ENCODE measurements at places on chromosomes 2 and 18. TPM values are rescaled to one million over a fixed set of nuclear protein-coding genes. Genes with fewer than 3 reads are reported as not detected.

Gene PLGLB2
- not detected for total RNA-seq

Gene DSG4
- total RNA-seq = not detected

Gene TXNDC2
- total RNA-seq = 0.16 TPM

Gene ARHGEF33
- 0.25 TPM for total RNA-seq

DNA sequence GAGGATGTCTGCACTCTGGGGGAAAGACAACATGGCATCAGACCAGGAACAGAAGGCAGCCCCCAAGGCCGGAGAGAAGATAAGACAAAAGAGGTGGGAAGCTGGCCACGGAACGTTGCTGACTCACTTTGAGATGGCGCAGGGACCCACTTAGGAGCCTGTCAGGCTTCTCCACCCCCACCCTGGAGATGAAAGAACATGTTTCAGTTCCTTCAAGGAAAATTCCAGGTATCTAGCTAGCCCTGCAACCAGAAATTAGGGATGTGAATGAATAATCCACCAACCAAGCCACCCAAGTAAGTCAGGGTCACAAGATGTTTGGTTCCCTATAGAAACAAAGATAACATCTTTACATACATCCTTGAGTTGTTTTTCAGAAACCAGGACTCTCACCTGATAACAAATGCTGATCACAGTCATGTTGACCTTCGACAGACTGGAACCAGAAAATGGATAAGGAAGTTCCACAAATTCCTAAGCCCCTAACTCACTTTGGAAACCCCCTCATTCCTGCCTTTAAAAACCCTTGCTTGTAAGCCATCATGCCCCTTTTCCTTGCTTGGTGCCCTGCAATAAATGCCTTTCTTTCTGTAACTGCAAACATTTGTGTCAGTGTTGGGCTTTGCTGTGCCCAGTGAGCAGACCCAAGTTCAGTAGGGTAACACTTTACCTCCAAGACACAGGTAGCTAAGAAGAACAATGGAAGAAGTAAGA, 31.9 kb downstream of the PSTPIP2 start:
- DNase-seq = no peak

DNA sequence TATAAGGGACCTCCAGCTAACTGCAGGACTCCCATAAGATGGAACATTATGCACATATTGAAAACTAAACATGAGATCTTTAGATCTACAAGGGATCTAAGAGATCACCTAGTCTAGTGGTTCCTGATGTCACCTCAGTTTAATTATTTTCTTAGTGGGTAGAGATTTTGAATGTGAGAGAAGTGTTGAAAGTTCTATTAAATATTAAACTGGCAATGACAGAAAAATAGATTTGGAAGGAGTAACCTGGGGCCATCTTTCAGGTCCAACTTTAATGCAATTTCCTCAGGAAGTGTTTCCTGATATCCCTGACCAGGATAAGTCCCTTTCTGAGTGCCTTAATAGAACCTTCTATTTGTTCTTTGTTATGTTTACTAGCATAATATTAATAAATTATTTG, 29.1 kb upstream of the CPS1 start:
- no peak for DNase-seq

- DNase-seq = peak; percentile 2
These were observed 150.1 kb downstream of the PTRHD1 start for GRCh38 chr2:24643051-24643450.

DNA sequence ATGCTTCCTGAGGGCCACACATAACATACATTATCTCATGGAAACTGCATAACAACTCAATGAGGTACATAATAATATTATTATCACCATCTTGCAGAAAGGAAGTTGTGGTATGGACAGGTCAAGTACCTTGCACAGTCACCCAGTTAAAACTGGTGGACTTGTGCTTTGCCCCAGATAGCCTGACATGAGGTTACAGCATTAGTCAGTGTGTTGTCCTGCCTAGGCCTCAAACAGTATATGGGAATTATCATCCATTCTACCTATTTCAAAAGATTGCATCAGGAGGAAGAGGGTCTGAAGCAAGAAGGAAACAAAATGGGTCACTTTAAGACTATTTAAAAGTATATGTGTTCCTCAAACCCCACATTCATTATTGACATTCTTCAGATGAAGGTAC, 5.4 kb upstream of the ANTXR1 start:
- peak; percentile 19 for DNase-seq

GRCh38 chr2:150027164-150027563, 439.6 kb upstream of the MMADHC start:
- no peak for DNase-seq

DNA sequence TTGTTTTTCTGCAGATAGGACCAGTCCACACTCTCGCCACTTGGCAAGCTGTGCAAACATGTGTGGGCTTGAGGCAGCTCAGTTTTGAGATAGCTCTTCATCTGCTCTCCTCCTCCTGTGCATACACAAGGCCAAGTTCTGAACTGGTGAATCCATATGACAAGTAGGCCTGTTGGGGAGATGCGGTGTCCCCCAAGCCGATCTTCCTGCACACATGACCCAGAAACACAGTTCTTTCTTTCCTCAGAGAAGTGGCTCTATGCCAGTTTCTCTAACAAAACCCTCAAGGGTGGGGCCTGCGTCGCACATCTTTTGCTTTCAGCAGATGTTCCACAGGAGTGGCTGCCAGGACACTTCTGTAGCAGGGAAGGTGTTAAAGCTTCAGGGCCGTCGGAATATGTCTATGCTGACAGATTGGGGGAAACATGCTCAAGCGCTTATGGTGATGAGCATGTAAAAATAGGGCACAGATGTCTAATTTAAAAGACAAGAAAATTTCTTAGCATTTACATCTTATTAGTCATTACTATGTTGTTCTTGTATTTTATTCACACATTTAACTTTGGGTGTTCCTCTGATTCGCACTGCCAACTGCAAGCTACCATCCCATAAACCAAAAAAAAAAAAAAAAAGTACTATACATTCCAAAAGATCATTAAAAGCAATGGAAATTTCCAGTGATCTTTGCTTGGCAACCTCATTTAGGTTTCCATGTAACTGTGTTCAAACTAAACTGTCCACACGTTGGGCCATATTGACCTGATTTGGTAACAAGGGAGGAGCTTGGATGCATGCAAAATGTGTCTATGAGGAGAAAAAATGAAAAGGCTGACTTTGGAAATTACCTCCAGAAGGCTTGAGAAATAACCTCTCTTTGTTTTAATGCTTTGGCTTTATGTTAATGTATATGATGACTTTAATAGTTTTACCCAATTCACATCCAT, 1055.5 kb upstream of the KLHL29 start:
- no peak for DNase-seq

GRCh38 chr2:176978921-176979320, 233.7 kb upstream of the HNRNPA3 start:
- peak; percentile 28 for DNase-seq

DNA sequence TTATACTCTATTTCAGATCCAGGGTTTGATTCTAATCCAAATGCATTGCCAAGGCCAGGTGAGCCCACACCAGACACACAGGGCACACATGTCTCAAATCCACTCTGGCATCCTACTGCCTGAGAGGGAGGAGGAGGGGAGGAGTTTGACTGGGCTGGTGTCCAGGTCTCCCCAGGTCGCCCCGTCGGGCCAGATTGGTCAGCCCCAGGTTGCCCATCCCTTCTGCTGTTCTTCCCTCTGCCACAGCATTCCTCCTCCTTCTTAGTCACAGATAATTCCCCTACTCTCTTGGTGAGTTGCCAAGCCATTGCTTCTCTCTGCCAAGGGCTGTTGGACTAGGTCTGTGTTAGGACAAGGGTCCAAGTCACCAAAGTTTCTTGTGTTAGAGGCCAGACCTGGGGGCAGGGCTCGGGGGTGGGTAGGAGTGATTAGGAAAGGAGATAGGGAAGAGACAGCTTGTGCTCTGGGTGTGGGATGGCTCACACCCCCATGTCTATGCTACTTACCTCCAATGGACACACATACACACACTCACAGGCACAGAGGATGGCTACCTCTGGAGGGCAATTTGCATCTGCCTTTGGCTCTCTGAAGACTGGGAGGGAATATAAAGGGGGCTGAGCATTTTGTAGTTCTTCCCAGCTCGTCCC, 2.5 kb upstream of the EGR4 start:
- no peak for DNase-seq

DNA sequence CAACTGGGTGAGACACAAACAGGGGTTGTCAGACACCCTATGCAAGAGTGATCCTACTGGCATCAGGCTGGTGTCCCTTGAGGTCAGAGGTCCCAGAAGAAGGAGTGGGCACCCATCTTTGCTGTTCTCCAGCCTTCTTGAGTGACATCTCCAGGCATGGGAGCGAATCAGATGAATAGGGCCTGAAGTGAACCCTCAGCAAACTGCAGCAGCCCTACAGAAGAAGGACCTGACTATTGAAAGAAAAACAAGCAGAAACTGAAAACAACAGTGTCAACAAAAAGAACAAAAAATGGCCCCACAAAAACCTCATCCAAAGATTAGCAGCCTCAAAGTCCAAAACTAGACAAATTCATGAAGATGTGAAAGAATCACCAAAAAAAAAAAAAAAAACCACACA, 1229.7 kb upstream of the CRIM1 start:
- no peak for DNase-seq

GRCh38 chr18:11369556-11369955, 220.2 kb upstream of the PIEZO2 start:
- DNase-seq = no peak

- DNase-seq = peak; percentile 53
These were observed 25.1 kb upstream of the TMEM182 start for GRCh38 chr2:102736410-102737409.

DNA sequence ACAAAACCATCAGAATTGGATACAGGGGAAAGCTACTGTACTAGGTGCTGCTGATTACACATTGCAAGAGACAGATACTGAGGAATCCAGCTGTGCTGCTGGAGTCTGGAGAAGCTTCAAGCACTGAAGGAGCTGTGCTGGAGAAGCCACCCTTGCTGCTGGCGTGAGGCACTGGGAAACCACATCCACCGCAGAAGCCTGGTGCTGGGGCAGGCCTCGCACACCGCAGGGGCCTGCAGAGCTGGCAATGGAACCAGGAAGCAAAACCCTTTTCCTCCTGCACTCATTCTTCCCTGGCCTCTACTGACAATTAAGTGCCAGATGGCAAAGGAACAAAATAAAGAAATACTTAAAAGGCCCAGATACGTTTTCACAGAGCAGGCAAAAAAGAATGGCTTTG, 94.4 kb upstream of the MSH6 start:
- peak; percentile 2 for DNase-seq
